ENCODE measurements at places on chromosomes 1 and 21.
A peak's percentile ranks its signal among the peaks of the same experiment; 100 is the strongest.

- DNase-seq: peak; percentile 4
Observed at GRCh38 chr21:21114461-21114860, 116.3 kb downstream of the NCAM2 start.

DNA sequence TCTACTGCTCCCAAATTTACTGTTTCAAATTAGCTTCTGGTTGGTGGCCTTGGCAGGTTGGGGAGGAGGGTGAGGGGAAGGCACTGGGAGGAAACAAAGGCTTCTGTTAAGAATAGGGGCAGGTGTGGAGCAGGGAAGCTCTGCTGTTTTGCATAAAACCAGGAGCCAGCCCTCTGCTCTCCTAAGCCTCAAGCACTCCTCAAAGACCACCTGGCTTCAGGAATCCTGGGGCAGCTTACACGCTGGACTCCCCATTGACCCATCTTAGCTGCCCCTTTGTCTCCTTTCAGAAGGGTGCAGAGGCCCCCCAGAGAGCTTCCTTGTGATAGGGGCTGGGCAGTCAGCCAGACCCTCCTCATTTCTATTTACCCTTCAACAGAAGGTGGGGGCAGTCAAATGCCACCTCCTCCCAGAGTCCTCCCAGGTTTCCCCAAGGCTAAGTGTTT, 11.5 kb upstream of the DHRS3 start:
- DNase-seq: peak; percentile 73

- no peak for DNase-seq
Observed at GRCh38 chr1:116491700-116492357, 79.0 kb downstream of the CD58 start.

DNA sequence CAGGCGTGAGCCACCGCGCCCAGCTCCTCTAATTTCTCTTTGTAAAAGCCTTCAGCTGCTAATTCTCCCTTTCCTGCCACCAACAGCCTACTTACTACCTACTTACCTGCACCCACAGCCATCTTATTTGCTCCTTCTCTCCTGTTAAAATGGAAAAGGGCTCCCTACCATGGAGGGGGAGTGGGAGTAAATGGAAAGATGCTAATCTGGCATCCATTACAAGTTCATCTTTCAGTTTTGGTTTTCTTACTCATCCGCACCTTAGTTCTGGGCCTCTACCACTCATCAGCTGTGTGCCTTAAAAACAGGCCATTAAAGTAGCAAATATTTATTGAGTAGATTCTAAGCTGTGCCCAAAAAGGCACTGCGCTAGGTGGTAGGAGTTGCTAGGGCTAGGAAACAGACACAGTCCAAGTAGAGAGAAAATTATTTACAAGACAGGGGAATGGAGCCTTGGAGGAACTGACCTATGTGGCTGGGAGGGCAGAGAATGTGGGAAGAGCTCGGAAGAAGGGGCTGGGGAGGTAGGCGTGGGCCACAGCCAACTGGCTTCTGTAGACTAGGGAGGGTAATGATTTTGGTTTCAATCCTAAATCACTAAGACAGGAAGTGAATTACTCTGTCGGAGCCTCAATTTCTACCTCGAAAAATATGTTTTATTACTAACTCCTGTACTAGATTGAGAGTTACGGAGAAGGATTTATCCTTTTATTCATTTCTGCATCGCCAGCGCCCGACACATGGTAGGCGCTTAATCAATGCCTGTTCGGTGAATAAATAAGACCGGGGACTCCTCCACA, 685 bp upstream of the DDI2 start:
- no peak for DNase-seq

DNA sequence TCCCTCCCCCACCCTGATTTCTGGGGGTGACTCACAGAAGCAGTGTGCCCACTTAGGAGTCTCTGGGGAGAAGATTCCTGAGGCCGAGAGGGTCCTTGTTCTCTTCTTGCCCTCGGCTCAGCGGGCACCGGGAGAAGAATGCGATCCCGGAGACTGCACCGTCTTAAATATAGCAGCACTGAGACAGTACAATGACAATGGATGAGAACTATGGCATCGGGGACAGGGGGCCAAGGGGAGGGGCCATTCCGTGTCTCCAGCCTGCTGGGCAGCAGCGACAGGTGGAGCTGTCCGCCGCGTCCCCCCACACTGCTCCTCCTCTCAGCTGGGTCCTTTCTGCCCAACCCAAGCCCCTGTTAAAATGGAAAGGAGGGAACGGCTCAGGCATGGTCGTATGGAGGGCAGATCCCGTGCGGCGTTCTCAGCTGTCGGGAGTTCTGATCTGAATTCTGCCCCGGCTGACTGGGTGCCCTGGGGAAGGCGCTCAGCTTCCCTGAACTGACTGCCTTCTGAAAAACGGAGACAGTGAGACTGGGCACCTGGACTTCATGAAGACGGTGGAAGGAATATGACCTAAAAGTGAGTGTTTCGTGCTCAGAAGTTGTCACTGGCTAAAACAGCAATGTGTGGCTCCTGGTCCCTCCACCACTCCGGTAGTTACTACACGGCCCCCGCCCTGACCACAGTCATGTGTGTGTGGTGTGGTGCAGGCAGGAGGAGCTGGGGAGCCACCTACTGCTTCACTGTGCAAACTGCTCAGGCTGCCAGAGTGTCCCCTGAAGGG, at the start of gene MYOM3:
Gene MYOM3, minus strand, starts transcription at position 140 of the 784 bp plus-strand sequence. CDS start 3,499 bp downstream, outside the sequence.
- DNase-seq: peak; percentile 29

DNA sequence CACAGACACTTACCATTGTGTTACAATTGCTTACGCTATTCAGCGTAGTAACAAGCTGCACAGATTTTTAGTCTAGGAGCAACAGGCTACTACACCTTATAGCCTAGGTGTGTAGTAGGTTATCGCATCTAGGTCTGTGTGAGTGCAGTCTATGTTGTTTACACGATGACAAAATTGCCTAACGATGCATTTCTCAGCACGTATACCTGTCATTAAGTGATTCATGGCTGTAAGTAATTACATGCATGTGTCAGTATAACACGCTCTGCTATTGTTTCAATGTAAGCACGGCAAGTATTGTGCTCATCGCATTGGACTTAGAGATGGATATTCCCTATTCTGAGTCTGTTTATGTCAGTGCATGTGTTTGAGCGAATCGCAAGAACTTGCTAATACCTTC, 15.7 kb upstream of the ZBTB18 start:
- DNase-seq: no peak

DNA sequence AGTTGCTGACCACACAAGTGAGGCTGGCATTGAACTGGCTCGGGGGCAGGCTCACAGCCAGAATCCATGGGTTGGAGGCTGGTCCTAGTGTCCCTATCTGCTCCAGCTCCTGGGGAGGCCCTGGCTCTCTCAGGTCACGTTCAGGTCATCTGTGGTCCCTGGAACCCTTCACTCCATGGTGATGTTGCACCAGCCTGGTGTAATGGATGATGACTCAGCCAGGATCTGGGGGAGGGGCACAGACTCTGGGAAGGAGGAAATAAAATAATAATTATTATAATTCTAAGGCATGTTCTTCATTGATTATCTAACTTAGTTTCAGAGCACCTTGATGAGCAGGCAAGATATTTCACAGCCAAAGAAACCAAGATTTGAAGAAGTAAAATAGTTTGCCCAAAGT, 26.6 kb upstream of the FCRL4 start:
- no peak for DNase-seq

GRCh38 chr1:14598498-14599182, at the start of gene KAZN:
Gene KAZN, plus strand, starts transcription at chr1:14598685.
- DNase-seq: peak; percentile 58

- DNase-seq: peak; percentile 14
Observed at GRCh38 chr21:45888386-45889009, 93.1 kb upstream of the COL6A1 start.

DNA sequence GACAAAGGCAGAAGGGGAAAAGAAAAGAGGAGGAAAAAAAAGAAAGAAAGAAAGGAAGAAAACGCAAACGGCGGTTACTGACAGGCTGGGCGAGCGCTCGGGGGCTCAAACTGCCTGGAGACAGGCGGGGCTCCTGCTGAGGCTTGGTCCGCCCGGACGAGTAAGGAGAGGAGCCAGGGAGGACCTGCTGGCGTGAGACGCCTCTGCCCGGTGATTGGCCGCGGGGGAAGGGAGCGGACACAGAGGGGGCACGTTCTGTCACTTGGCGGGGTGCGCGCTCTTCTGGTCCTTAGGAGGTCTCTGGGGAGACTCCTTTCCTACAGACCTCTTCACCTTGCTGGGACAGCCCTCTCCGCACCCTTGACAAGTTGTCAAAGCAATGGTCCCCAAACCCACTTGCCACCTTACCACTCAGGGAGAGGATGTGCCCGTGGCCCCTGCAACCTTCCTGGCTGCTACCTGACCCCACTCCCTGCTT, 791 bp upstream of the PIK3R3 start:
- peak; percentile 91 for DNase-seq

GRCh38 chr1:18160290-18160942, 52.8 kb downstream of the IGSF21 start:
- no peak for DNase-seq

Data from NCI-H1092 (cell line).